ENCODE measurements at places on chromosomes 16 and 17.

GRCh38 chr16:16075488-16076422 lies 126.3 kb downstream of the ABCC1 start:
- no peak for DNase-seq

DNA sequence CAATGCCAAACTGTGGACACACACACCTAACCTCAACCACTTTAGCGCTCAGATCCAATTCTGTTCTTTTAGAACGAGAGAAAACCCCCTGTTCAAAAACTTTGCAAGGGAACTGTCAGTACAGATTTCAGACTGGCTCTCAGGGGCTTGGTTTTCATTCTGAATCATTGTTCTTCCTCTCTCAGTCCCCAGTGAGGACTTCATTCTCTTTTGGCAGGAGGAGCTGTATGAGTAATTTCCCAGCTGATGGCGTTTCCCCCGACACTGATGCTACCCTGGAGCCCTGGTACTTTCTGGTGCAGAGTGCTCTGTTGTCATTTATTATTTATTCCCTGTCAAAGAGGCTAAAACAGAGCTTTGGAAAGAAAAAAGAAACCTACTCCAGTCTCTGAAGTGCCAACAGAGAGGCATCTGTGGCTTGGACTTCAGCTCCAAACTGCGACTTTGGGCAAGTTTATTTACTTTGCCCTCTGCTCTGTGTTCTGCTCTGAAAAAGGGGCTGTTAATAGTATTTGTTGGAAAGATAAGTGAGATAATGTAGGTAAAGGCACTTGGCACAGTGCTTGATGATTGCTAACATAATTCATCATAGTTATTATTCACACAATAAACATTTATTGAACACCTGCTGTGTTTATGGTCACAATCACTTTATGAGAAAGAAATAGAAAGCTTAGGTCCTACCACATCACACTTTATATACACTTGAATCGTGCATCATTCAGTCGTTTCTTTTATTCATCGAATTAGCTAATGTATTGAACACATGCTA lies 28.3 kb downstream of the ETV4 start:
- DNase-seq: peak; percentile 81

GRCh38 chr16:54066451-54067105 lies 220.0 kb downstream of the IRX3 start:
- DNase-seq: no peak

DNA sequence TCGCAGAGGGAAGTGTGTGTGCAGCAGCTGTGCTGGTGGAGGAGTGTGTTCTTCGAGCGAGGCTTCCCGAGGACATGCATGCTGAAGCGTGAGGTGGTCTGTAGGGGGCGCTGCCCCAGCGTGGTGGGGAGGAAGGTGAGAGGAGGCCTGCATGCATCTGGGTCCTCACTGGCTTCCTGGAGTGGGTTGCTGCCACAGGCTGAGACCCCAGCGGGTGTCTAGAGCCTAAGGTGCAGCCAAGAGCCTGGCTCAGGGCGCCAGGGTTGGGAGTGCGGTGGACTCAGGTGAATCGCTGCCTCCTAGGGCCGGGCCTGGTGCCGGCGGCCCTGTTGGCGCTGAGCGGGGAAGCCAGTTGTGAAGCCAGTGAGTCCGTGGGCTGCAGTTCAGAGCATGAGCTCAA lies 7.5 kb upstream of the HSD3B7 start:
- peak; percentile 17 for DNase-seq

DNA sequence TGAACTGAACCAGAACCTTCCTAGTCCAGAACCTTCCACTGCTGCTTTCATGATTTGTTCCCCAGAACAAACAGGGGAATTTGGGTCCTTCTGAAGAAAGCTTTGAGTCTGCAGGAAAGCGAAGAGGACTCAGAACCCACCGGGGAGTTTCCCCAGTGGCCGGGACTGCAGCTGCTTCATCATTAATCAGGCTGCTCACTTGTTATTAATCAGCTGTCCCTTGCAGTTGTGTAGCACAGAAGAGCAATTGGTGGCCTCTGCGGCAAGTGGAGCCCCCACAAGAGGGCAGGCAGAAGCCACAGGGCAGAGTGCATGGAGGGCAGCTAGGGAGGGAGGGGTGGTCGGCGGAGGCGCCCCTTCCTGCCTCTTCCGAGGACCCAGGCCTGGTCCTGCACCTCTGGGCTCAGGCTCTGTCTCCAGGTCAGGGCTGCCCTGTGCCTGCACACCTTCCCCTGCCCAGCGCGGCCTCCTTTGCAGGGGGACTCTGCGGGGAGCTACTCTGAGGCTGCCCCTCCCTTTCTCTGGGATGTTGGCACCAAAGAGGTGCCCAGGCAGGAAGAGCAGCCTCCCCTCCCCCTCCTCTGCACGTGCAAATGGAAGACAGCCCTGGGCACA lies 6.9 kb downstream of the CCL17 start:
- DNase-seq: no peak

GRCh38 chr17:74296548-74296936 lies 22.5 kb downstream of the DNAI2 start:
- DNase-seq: peak; percentile 50

Data from activated CD4-positive, alpha-beta T cell treated with anti-CD3 and anti-CD28 coated beads, Interleukin-2, Interleukin-4, amounts not matched to agents 100 ng/mL and 50 ng/mL, durations not matched to agents 16 hours and 8 hours (primary cell).